COLO829 (cell line): ENCODE measurements at places on chromosomes 11 and 22.

GRCh38 chr22:41444360-41445128 lies 2.1 kb downstream of the TOB2 start:
- DNase-seq, result peak; percentile 96

GRCh38 chr11:14357881-14358728 lies 878 bp downstream of the RRAS2 start:
- no peak for DNase-seq

DNA sequence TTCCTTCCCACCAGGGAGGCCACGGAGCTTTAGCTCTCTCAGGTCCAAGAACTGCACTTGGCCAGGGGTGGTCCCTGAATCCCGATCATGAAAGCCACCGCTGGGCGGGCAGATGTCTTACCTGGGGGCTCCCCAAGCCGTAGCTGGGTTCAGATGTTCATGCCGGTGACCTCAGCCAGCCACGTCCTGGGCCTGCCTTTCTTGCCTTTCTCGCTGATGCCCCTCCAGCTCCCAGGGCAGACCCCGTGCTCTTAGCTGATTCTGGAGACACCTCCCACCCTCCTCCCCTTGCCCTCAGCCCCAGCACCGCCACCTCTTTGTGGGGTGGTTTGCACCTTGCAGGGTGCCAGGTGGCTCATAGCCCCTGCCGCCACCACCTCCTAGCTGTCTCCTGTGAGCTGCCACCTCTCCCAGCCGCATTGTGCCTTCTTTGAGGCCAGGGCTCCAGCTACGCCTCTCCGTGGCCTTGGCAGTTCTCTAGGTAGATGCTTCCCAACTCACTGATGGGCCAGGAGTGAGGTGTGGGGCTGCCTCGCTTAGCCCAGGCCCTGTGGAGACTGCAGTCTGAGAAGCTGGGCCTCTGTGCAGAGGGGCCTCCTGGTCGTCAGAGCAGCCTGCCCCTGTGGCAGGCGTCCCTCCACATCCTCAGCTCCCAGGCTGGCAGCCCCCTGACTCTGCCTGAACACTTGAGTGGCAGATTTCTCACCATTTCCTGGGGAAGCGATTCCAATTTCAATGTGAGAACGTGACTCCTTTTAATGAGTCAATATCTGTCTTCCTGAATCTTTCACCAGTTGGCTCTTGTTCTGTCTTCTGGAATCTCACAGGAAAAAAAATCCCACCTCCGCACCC lies 97.6 kb upstream of the B3GAT1 start:
- DNase-seq, result no peak

GRCh38 chr22:49422701-49423100 lies 405.0 kb downstream of the BRD1 start:
- no peak for DNase-seq

- DNase-seq, result no peak
These were observed 17.2 kb upstream of the CD59 start for GRCh38 chr11:33753304-33753967.

GRCh38 chr11:113119966-113120736 lies 158.9 kb downstream of the NCAM1 start:
- DNase-seq, result no peak

DNA sequence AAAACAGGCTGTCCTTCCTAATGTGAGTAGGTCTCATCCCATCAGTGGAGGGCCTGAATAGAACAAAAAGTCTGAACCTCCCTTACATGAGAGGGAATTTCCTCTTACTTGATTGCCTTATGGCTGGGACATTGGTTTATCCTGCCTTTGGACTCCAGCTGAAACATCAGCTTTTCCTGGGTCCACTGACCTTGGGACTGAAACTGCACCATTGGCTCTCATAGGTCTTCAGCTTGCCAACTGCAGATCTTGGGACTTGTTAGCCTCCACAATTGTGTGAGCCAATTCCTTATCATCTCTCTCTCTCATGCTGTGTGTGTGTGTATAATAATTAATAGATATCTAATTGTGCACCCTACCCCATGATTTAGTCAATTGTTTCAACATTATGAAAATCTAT lies 375.3 kb upstream of the DDI1 start:
- DNase-seq, result no peak

DNA sequence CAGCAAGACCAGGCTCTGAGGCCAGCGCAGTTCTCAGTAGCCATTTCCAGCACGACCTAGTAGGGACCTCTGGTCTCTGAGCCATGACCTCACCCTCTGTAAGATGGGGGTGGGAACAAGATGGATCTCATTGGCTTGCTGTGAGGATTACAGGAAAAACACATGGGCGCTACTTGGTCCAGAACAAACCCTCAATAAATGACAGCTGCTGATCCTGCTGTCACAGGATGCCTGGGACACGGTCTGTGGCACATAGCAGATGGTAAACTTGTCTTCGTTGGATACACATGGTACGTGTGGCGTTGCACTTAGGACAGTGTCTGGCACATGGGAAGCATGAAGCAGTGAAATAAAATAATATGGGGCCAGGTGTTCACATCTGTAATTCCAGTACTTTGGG lies 4.5 kb upstream of the KCTD17 start:
- DNase-seq, result no peak

GRCh38 chr11:129861702-129862522 lies 33.5 kb downstream of the NFRKB start:
- DNase-seq, result peak; percentile 86

GRCh38 chr11:67099831-67100324 lies 19.2 kb upstream of the KDM2A start:
- no peak for DNase-seq

- no peak for DNase-seq
These were observed 1.1 kb downstream of the NEAT1 start for GRCh38 chr11:65423516-65424204.

DNA sequence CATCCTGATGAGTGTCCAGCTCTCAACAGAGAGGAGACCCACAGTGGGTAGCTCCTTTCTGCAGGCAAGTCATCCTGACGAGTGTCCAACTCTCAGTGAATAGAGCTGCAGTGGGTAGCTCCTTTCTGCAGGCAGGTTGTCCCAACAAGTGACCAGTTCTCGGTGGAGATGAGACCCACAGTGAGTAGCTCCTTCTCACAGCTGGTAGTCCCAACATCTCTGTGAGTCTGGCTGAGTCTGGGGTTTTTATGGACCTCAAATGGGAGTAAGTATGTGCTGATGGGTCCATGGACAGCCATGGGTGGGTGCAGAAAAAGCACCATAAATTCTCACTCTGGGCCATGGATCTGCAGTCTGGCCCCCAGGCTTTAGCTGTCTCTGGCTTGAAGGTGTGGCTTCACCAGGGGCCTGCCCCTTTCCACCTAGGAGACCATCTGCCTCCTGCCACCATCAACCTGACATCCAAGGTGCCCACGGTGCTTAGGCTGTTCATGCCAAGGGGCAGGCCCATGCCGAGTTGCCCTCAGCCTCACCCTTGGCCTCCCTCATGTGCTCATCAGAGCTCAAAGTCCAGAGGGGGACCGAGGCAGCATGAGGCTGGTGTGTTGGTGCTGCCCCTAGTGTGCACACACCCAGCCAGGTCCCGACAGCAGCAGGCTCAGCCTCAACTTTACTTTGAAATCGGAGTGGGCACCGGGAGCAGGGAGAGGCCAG lies 15.3 kb downstream of the NPAT start:
- no peak for DNase-seq

- DNase-seq, result no peak
These were observed 1.4 kb upstream of the TAGLN start for GRCh38 chr11:117197516-117198456.

DNA sequence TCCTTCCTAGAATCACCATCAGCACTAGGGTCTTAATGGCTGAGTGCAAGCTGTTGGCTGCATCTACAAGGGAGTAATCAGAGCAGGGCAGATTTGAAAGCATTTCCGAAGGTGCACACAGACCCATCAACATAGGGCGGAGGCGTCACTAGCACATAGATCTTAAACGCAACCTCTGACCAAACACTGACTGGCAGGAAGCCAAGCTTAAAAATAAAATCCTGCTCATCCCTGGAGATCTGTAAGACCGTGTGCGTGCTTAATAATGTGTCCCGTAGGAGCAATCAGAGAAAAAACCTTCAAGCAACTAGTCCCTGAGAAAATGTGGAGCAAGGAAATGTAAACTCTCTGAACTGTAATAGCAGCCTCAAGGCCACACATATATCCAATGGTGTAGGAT lies 470.5 kb downstream of the ETS1 start:
- no peak for DNase-seq

DNA sequence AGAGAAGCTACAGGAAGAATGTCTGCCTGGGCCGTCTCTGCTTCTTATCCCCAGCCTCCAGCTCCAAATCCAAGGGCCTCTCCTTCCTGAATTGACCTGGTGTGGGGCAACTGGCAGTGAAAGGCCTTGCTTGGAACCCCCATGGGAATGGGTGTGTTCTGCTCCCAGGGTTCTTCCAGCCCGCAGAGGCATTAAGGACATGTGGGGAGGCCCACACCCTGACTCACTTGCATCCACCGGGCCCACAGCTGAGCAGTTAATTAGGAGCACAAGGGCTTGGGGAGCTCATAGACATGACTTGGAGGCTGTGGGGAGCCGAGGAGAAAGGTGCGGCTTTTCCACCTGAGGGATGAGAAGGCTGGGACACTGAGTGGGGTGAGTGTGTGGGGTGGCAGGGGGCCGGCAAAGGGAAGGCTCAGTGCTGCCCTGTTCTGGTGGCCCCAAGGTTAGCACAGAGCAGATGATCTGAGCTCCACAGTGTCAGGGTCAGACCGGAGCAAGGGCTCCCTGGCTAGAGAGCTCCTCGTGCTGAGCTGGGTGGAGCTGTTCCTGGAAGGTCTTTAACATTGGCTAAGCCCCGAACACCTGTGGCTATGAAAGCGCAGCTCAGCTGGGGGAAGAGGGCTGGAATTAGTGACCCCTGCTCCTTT lies 64.5 kb upstream of the NECTIN1 start:
- DNase-seq, result no peak

- no peak for DNase-seq
These were observed 60.6 kb upstream of the TCF20 start for GRCh38 chr22:42331014-42331413.

GRCh38 chr11:44673688-44674087 lies 53.1 kb upstream of the TSPAN18 start:
- DNase-seq, result no peak

DNA sequence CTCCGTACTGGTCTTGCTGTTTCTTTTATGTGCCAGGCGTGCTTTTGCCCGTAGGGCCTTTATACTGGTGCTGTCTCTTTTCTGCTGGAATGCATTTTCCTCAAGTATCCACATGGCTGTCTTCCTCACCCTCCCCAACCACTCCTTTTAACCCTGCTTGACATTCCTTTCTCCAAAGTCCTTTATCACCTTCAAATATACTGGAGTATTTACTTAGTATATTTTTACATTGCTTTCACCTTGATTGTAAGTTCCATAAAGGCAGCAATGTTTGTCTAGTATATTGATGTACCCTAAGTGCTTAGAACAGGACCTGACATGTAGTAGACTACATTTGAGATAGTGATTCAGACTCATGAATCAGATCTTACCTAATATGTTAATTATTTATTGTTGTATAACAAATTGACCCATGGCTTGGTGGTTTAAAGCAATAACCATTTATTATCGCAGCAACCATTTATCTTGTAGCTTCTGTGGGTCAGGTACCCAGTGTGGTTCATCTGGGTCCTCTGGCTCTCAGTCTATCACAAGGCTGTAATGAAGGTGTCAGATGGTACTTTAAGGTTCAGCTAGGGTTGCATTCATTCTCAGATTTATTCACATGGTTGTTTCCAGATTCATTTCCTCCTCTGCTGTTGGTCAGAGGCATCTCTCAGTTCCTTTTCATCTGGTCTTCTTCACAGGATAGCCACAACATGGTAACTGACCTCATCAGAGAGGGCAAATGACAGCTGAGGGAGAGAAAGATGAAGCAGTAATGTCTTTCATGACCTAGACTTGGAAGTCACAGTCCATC lies 34.2 kb downstream of the DDX10 start:
- DNase-seq, result no peak

DNA sequence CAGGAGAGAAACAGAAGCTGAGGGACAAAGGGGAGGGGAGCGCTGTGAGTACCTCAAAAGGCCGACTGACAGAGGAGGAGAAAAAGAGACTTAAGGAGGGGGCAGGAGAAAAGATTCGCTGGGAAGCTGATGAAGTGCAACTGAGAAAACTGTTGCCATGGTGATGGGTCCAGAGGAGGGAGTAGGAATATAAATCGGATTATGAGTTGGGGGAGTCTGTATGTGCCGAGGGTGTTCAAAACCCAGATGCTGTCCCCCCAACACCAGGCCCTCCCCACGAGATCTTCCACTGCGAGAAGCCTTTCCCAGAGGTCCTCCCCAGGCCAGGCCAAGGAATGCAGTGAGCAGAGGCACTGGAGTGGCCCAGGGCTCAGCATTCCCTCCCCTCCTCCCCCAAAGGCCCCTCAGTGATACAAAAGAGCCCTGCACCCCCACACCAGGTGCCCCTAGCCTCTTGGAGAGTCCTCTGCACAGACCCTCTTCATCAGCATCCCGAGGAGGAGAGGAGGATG lies 13.7 kb upstream of the BCL9L start:
- DNase-seq, result no peak

GRCh38 chr11:47768101-47768612 lies 1.0 kb upstream of the FNBP4 start:
- DNase-seq, result peak; percentile 86

DNA sequence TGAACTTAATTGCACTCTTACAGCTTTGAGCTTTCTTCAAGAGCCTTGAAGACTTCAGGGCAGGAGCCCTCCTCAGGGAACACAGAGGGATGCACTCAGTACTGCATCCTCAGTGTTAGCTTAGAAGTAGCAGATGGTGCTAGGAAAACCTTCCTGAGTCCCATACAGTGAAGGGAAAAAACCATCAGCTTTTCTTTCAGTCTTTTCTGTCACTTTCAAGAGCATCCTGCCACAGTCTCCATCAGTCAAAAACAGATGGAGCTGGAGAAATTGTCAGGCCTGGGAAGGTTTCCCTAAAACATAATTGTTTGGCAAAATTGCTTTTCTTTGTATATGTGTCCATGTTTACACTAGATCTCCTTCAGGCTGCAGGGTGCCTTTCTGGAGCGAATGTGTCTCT lies 384.1 kb downstream of the NELL1 start:
- no peak for DNase-seq

- no peak for DNase-seq
These were observed 45.3 kb downstream of the CCDC34 start for GRCh38 chr11:27317751-27318150.

GRCh38 chr22:49268924-49269323 lies 558.7 kb downstream of the BRD1 start:
- no peak for DNase-seq

GRCh38 chr22:49976439-49977175 lies 16.0 kb downstream of the PIM3 start:
- no peak for DNase-seq
